Ovary (tissue), 10 donors: ENCODE measurements at places on chromosomes 7 and 10. TPM values are rescaled to one million over a fixed set of nuclear protein-coding genes. Genes with fewer than 3 reads are reported as not detected.

DNA sequence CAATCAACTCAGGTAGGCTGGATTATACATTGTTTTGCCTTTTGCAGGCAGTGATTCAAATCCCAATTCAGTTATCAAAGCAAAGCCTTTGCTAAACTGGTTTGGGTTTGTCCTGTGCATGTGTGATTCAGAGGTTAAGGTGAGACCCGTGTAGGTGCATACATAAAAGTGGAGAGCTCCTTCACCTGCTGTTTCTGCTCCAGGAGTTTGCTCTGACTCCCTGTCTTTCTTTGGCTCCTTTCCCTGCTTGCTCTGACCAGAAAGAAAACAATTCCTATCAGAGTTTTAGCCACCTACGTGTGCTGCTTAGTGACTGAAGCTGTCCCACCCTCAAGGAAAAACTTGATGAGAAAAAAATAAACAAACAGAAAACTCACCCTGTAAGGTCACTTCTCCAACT is 101.1 kb downstream of the TPST1 start:
- DNase-seq: no peak
- no peak overlapping the region for H3K27ac ChIP-seq
- H3K4me3 ChIP-seq: no peak overlapping the region

- no peak for DNase-seq
- no peaks in the 10 kb centered on the region for H3K4me1 ChIP-seq
- no peaks in the 10 kb centered on the region for H3K36me3 ChIP-seq
Measured at GRCh38 chr10:96646751-96647166, 59.9 kb upstream of the TM9SF3 start.

- no peak for DNase-seq
- H3K27ac ChIP-seq: no peak overlapping the region
- no peaks in the 10 kb centered on the region for H3K27me3 ChIP-seq
- no peaks in the 10 kb centered on the region for H3K36me3 ChIP-seq
- H3K4me3 ChIP-seq: no peak overlapping the region
- no peaks in the 10 kb centered on the region for H3K4me1 ChIP-seq
Measured at GRCh38 chr10:113438652-113439051, 114.2 kb upstream of the HABP2 start.

Gene NEBL
- 2.9 TPM for total RNA-seq

DNA sequence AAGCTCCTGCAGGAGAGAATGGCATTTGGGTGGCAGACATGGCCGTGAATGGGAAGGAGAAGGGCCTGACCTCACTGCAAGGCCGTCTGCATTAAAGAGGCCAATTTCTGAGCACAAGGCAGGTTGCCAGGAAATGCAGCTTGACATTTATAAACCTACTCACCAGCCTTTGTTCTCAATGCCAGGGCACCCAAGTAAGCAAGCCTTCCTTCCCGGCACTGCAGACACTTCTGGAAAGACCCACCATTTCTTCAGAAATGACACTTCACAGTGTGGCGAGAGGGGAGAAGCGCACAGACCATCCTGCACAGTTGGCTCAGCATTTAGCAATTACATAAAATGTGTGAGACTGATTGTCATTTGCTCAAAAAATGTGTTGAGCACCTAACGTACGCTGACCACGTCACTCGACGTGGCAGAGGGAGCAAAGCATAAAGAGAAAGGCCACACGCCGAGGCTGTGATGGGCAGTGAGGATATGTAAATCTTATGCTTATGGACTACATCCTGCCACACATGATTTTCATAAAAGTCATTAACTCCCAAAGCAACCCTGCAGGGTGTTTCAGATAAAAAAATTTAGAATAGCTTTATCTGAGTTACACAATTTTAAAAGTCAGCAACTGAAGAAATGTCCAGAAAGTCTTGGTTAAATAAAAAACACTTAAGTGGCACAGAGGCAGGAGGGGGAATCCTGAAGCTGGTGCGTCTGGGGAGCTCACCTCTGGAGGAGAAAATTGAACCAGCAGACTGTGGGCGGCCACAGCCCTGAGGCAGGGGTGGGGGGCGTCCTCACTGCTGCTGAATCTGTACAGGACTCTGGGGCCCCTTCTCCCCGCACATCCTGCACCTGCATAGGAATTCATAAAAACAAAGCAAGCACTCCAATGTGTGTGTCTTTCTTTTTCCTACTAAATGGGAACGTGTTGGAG is 543.8 kb downstream of the PTPRN2 start:
- H3K27me3 ChIP-seq: no peaks in the 10 kb centered on the region
- no peaks in the 10 kb centered on the region for H3K4me1 ChIP-seq
- H3K4me3 ChIP-seq: no peak overlapping the region
- no peak for DNase-seq
- H3K27ac ChIP-seq: no peak overlapping the region

Gene DMBT1
- 0.10 TPM for total RNA-seq

- no peak overlapping the region for H3K27ac ChIP-seq
- no peaks in the 10 kb centered on the region for H3K36me3 ChIP-seq
- no peaks in the 10 kb centered on the region for H3K27me3 ChIP-seq
- H3K4me1 ChIP-seq: no peaks in the 10 kb centered on the region
- DNase-seq: no peak
Measured at GRCh38 chr7:81810476-81811155, 40.8 kb upstream of the HGF start.
